ENCODE measurements at places on chromosomes 11 and 22.
A peak's percentile ranks its signal among the peaks of the same experiment; 100 is the strongest.

- no peak for DNase-seq
Measured at GRCh38 chr22:31378123-31378522, 21.3 kb upstream of the DRG1 start.

DNA sequence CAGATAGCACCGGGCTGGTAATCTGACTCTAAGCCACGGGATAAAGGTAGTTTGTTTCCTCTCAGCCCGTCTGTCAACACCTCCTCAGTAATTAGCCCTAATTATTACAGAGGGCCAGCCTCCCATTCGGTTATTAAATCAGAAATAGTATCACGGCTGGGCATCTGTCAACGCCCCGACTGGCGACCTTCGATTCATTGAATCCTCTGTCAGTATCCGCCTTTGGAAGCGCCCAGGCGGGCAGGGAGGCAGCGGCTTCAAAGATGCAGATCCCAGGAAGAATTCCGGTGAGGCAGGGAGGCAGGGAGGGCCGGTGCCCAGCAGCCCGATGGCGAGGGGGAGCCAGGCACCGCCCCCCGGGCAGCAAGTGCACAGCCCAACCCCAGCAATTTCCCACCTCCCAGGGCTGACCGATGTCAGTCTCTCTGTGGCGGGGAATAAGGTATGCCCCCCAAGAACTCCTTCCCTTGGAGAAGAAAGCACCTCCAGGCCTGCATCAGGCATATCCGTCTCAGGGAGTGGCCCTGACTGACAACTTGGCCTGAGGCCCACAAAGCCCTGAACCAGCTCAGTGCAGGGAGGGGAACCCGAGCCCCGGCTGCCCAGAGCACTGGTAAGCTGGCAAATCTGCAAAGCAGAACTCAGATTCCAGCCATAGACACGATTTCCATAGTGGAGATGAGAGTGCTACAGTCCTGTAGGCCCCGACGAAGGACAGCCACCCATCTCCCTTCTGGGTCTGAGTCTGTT, 11.4 kb downstream of the GNB1L start:
- DNase-seq = no peak

GRCh38 chr11:111849631-111850030, 21.8 kb downstream of the ALG9 start:
- no peak for DNase-seq

DNA sequence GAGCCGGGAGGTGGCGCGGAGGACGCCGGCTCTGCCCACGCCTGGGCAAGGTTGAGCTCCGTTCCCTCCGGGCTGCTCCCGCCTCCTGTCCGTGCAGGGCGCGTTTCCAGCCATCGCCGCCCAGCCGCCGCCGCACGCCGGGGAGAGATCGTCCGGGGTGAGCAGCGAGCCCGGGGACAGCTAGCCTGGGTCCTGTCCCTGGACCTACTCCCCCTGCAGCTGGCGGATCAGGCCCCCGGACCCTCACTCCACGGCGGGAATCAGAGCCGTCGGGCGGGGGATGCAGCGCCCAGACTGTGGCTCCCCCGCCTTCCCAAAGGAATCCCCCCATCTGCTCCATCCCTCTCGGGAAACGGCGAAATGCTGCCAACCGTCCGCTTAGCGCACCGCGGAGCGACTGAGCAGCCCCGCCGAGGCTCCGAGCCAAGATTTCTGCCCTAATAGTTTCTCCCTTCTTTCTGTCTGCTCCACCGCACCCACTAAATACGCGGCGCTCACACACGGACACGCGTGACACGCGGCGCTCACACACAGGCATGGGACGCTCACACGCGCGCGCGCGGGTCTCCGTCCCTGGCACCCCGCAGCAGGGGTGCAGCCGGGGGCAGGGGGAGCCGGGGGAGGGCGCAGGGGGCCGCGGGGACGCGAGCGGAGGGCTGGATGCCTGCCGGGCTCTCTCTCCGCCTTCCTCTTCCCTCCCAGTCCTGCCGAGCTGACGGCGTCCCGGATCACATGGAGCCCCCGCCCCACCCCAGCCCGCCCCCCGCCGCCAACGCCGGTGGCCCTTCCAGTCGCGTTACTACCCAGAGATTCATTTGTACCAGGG, at the start of gene KCNJ5:
Gene KCNJ5, plus strand, starts transcription at position 814 of the 826 bp plus-strand sequence. CDS start 19,918 bp downstream, outside the sequence.
- no peak for DNase-seq

DNA sequence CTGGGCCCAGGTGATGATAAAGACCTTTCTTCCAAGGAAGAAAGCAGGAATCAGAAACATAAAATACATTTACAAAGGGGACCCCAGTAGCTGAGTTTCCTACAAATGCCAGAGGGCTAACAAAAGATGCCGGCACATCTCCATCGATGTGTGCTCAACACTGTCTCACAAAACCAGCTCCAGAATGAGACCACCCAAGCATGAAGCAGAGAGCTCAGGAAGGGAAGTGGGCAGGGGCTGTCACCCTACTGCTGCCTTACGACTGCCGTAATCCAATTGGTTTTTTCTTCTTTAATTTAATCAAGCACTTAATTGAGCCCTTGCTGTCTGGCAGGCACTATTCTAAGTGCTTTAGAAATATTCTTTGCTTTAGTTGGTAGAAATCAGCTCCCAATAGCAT, 26.1 kb downstream of the SMCO4 start:
- DNase-seq = no peak

DNA sequence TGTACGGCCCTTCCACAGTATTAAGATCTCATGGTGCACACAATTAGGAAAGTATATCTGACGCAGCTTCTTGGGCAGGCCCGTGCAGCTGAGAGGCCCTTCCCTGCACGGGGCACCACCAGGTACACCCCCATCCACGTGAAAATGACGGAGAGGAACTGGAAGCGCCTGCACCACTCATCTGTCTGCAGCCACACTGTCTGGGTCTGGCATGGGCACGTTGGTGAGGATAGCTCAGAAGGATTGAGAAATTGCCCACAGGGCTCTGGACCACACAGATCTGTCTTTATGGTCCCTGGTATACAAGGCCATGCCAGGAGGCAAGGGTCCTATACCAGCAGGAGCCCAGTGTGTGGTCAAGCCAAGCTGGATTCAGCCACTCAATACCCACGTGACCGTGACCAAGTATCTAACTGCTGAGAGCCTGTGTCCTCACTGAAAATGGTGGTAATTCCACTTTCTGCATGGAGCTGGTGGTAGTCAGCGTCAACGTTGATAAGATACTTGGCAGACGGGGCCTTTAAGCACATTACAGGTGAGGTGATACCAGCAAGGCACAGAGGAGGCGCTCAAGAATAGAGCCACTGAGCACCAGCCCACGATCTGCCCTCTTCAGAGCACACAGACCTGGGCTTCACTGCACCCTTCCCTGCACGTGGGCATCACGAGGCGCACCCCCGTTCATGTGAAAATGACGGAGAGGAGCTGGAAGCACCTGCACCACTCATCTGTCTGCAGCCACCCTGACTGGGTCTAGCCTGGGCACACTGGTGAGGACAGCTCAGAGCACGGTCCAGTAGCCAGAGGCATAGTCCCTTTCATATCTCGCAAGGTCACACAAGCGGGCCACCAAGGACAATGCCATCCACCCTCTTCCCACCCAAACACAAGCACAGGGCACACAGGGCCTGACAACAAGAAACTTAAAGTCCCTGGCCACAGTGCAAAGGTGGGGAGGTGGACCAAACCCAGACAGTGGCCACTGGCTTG, 28.4 kb downstream of the SHANK2 start:
- DNase-seq = no peak

GRCh38 chr11:79697905-79698304, 257.1 kb upstream of the TENM4 start:
- no peak for DNase-seq

- DNase-seq = no peak
Measured at GRCh38 chr22:33922349-33922681, 2.0 kb upstream of the LARGE1 start.

GRCh38 chr11:35683728-35684339, 21.3 kb downstream of the TRIM44 start:
- DNase-seq = no peak

DNA sequence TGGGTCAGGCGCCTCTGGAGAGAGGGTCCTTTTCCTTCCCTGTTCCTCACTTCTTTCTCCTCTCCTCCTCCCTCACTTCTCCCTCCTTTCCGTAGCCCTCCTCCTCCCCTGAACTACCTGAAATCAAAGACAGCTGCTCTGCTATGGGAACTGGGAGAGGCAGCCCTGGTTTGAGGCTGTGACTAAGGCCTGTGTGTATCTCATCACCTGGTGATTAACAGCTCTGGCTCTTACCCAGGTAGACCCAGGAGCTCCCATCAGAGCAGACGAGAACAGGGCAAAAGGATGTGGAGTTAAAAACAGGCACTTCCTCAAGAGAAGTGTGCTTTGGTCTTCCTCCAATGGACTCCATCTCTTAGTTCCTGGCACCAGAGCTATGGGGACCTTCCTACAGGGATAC, 5.8 kb downstream of the ISX start:
- DNase-seq = no peak

DNA sequence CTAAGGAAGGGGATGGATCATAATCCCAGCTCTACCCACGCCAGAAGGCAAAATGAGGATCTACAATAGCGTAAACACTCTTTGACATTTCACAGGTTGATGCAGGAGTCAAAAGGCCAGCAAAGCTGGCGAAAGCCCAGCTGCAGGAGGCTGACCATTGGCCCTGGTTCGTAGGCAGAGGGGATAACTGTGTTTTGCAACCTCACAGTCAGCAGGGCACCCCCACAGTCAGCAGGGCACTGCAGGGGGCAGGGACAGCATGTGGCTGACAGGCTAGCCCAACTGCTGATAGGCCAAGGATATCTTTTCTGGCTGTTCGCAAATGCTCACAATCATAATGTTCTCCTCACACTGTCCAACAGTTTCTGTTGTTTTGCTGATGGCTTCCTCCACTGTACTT, 372.7 kb downstream of the BUD13 start:
- no peak for DNase-seq

- no peak for DNase-seq
Measured at GRCh38 chr11:13763341-13763740, 94.9 kb downstream of the FAR1 start.

GRCh38 chr11:1878137-1879031, 13.3 kb downstream of the PRR33 start:
- no peak for DNase-seq

DNA sequence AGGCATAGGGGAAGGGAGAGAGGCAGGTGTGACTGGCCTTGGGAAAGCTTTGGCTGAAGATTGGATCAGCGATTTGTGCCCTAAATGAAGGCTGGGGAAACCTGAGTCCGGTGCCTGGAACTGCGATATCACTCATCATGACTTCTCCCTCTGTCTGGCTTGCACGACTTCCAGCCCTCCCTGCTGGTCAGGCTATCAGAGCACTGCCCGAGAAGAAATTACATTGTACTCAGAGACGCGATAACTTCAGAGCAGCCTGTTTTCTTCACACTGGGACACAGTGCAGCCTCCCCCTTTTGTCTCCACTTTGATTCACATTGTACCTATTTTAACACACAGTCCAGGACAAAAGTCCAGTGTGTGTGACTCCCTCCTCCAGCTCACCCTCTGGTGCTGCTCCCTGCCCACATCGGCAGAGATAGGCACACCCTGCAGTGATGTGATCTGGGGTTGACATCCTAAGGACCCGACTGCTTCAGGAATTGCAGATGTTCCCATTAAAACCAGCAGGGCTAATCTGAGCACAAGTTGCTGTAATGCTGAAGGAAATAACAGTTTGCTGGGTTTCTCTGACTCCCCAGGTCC, 62.1 kb upstream of the CADM1 start:
- DNase-seq = no peak

DNA sequence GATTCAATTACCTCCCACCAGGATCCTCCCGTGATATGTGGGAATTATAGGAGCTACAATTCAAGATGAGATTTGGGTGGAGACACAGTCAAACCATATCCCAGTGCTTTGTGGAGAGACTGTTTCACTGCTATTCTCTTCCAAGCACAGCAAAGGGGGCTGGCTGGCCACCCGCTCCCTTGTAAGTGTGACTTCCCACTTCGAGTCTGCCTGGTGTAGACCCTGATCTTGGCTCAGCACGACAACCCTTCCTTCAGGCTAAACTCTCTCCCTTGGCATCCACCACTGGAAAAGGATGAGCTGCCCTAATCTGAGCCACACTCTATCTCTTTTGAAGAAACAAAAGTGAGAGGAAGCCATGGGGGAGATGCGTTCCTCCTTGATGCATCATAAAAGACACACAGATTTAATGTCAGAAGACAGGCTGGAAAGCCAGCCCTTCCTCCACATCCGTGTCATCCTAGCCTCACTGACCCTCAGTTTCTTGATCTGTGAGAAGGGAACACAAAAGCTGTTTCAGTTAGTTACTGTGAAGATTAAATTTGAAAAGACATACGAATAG, 64.7 kb upstream of the CDON start:
- DNase-seq = no peak

- peak; percentile 71 for DNase-seq
Measured at GRCh38 chr22:37228106-37229011, 15.7 kb downstream of the RAC2 start.

GRCh38 chr11:116329354-116330090, 443.3 kb downstream of the BUD13 start:
- DNase-seq = no peak

- DNase-seq = no peak
Measured at GRCh38 chr22:47591016-47591415, 828.6 kb downstream of the TBC1D22A start.

- no peak for DNase-seq
Measured at GRCh38 chr11:68031144-68031464, 623 bp downstream of the NDUFS8 start.

- no peak for DNase-seq
Measured at GRCh38 chr11:65934014-65934413, 11.3 kb upstream of the TSGA10IP start.

- no peak for DNase-seq
Measured at GRCh38 chr22:37657590-37658132, 862 bp upstream of the PDXP start.

DNA sequence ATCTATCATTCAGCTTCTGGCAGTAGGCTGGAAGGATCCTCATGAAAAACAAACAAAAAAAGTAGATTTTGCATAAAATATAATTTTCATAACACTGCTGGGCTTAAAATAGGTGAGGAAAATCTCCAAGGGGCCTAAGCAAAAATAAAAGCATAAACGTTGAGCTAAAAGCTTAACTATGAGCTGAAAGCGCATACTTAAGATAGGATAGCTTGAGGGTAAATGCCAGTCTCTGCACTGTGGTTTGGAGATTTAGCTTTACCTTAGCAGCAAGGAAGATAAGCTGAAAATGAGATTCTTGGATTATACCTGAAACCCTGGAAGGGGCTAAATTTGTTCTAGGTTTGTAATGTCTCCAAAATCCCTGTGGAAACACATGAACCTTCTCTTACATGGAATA, 183.7 kb downstream of the GUCY1A2 start:
- DNase-seq = no peak

Data from activated CD8-positive, alpha-beta memory T cell treated with anti-CD3 and anti-CD28 coated beads, Interleukin-2, amount 50 U/mL, for 4 hours (primary cell).